ENCODE measurements at places on chromosomes 2 and 18. TPM values are rescaled to one million over a fixed set of nuclear protein-coding genes. Genes with fewer than 3 reads are reported as not detected.

Gene NT5DC4
- total RNA-seq, result not detected

Gene GATA6
- total RNA-seq, result 1.0 TPM

Gene SESTD1
- 14.7 TPM for total RNA-seq

Gene NEU2
- not detected for total RNA-seq

Gene PAX8
- total RNA-seq, result 0.65 TPM

Gene IL1RN
- 36.6 TPM for total RNA-seq

Gene FOXD4L1
- not detected for total RNA-seq

Gene C2orf72
- total RNA-seq, result not detected

Gene MARCO
- total RNA-seq, result 0.38 TPM

Gene CPO
- total RNA-seq, result not detected

Gene HOXD11
- total RNA-seq, result not detected

Gene DNPEP
- total RNA-seq, result 97.8 TPM

Gene TANC1
- 4.2 TPM for total RNA-seq

Gene SLC9A4
- total RNA-seq, result not detected

Gene CFC1
- not detected for total RNA-seq

Gene NGEF
- not detected for total RNA-seq

Gene CGREF1
- not detected for total RNA-seq

Gene CFAP221
- not detected for total RNA-seq

Gene CAVIN2
- total RNA-seq, result 23.7 TPM

Gene SERPINB3
- not detected for total RNA-seq

Gene RGPD4
- total RNA-seq, result not detected

Gene CARF
- total RNA-seq, result 15.7 TPM

Gene SFT2D3
- 5.5 TPM for total RNA-seq

Gene FAM98A
- 22.2 TPM for total RNA-seq

Gene TTC39C
- 39.0 TPM for total RNA-seq

Gene TGFA
- 13.3 TPM for total RNA-seq

Measured in natural killer cell (primary cell).